ENCODE measurements at places on chromosomes 11 and 22. TPM values are rescaled to one million over a fixed set of nuclear protein-coding genes. Genes with fewer than 3 reads are reported as not detected.

LGALS12 gene
- total RNA-seq = 1.4 TPM

FGF4 gene
- 3.3 TPM for total RNA-seq

CHRM1 gene
- total RNA-seq = not detected

TSGA10IP gene
- 4.1 TPM for total RNA-seq

GRCh38 chr11:27088353-27088752, 47.7 kb downstream of the BBOX1 start:
- no peak for DNase-seq

GRCh38 chr11:8332196-8332595, 68.5 kb upstream of the LMO1 start:
- DNase-seq = no peak

GRCh38 chr11:32018672-32019071, 72.2 kb upstream of the RCN1 start:
- no peak for DNase-seq

UQCR10 gene
- 140 TPM for total RNA-seq

All from WTC11 (cell line).